NCI-H146 (cell line): ENCODE measurements at places on chromosomes 5 and 9.

DNA sequence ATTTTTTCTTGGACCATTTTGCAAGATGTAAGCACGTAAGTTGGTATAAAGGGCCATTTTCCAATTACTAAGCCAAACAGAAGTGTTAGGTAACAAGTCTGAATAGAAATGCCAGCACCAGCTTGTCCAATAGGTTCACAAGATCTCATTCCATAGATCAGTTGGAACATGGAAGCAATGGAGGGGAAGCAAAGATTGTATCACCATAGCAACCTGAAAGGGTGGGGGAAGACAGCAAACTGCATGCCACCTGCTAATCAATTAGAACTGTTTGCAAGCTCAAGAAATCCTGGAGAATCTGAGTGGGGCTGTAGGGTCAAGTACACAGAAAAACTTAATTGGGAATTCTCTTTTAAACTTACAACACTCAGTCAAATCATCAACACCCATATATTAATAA is 264.9 kb upstream of the EFNA5 start:
- DNase-seq: peak; percentile 34

- no peak for DNase-seq
These were observed 5.4 kb upstream of the HEMGN start for GRCh38 chr9:97943308-97943855.

- no peak for DNase-seq
These were observed 193.0 kb downstream of the AOPEP start for GRCh38 chr9:94919376-94920098.

- DNase-seq: no peak
These were observed 56.3 kb downstream of the USP20 start for GRCh38 chr9:129891569-129891968.

- DNase-seq: no peak
These were observed 51.8 kb downstream of the POU4F3 start for GRCh38 chr5:146390469-146390868.

DNA sequence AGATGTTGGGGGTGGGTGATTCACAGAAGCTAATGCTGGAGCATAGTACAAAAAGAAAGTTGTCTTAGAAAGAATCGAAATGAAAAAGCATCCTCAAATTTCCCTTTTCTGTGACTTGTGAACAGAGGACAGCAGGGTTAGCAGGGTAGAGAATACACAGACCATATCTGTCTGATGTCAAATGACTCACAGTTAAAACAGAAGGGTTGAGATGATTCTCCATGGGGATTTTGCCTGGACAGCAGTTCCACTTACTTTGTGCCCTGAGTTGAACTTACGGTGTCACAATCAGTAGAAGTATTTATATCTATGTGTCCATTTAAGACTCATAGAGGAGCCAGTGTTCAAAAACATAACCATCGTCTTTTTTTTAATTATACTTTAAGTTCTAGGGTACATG is 801.6 kb downstream of the KCTD16 start:
- no peak for DNase-seq

DNA sequence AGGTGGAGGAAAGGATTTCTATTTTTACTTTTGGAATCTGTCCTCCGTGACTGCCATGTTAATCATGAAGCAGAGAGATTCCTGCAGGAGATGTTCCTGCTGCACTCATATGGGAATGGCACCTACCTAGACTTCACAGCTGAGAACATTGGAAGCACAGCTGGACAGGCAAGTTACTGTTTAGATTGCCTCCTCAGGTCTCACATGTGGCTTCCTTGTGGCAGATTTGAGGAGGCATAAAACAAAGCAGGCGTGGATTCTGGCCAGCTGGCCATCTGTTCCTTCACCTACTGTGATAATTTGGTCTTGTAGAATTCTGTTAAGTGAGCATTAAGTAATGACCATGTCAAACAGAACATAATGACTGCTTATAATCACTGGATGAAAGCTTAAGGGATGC is 193.4 kb downstream of the EDIL3 start:
- DNase-seq: peak; percentile 89

DNA sequence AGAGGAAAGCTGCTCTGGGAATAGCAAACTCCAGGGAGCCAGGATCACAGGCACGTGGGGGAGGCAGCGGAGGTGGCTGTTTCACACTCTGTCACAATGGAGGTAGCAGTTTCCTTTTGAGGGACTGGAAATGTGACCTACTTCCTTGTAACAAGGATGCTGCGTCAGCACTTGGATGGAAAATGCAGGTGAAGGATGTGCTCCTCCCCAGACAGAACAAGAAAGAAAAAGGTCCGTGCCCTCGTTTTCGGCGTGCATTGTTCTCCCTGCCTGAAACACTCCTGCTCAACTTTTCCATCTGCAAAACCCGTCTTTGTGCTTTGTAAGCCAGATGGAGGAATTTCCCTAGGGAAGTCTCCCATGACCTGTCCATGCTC is 55.1 kb upstream of the SH3PXD2B start:
- no peak for DNase-seq

DNA sequence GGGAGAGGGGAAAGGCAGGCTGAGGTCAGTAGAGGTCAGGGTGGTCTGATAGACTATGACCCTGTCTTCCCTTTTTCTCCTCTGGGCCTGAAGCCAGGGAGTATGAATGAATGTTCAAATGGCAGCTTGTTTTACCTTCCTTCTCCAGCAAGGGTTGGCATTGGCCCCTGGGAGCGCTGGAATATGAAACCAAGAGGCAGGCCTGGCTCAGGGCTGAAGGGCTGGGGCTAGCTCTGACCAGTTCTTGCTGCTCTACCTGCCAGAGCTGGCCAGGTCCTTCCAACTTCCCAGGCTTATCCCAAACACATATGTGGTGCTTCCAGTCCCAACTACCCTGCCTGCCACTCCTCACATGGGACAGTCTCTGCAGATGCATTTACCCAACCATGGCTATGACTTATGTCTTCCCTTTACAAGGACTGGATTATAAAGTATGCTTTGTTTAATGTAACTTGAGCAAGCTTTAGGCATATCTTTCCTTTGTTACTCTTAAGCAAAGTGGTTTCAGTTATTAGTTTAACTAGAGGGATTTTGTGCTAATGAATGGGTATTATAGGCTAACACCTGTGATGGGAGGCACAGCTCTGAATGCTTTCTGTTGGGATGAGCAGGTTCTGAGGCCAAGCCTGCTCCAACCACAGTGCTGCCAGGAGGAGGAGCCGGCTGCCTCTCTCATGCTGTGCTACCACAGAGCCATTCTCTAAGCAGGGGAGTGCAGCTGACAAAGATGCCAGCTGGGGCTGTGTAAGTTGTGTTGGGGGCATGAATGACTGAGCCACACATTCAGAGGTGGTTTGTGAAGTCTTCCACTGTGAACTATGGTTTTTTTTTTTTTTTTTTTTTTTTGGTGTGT is 6.1 kb downstream of the CCNI2 start:
- peak; percentile 10 for DNase-seq

GRCh38 chr9:17938035-17938655 is 359.3 kb downstream of the SH3GL2 start:
- DNase-seq: no peak

DNA sequence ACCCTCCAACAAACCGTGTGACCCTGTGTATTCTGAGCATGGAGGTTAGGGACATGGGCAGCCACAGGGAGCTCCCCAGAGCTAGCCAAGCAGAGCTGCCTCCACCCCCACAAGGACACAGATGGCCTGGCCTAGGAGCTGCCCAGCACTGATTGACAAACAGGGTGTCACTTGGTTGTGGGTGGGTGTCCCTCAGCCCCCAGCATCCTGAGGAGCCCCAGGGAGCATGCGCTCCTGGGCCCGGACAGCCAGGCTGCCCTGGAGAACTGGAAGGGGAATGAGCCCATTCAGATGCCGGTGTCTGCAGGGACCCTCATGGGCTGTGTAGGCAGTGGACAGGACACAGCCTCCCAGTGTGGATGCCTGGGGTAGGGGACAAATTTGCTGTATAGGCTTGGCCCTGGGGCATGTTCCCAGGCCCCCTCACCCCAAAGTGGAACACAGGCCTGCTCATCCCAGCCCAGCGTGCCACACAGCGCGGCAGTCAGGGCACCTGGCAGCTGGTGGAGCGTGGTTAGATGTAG is 124.8 kb upstream of the LMX1B start:
- DNase-seq: no peak

DNA sequence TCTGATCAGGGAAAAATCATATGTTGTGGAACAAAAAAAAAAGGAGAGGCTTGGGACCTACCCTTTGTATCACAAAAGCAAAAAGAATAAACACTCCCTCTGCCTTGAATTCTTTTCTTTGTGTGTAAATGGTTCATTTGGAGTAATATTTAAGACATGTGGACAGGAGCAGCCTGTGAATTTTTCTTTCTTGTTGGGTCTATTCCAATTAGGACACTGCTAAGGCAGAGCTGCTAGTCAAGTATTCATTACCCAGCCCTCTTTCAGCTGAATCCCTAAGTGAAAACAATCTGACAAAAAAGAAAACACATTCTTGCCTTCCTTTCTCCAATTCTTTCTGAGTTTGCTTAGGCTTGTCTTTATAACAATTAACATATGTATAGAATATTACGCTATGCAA is 330.0 kb downstream of the EBF1 start:
- no peak for DNase-seq
